CMK (cell line): ENCODE measurements at places on chromosomes 5 and 9.

DNA sequence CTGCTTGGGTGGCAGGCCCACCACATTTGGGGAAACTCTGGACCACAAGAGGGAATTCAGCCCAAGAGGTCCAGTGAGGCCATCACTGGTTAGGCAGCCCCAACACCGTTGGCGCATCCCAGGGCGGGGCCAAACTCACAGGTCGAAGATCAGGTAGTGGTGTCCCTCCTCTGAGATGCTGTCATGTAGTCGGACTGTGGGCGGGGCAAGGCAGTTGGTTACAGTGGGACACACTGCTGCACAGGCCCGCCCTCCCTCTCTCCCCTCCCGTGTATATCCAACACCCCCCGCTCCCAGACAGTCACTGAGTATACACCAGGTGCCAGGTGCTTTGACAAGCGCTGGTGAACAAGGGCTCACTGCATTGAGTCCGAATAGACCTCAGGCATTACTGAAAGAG lies 32.1 kb downstream of the CAMK2A start:
- no peak for DNase-seq

DNA sequence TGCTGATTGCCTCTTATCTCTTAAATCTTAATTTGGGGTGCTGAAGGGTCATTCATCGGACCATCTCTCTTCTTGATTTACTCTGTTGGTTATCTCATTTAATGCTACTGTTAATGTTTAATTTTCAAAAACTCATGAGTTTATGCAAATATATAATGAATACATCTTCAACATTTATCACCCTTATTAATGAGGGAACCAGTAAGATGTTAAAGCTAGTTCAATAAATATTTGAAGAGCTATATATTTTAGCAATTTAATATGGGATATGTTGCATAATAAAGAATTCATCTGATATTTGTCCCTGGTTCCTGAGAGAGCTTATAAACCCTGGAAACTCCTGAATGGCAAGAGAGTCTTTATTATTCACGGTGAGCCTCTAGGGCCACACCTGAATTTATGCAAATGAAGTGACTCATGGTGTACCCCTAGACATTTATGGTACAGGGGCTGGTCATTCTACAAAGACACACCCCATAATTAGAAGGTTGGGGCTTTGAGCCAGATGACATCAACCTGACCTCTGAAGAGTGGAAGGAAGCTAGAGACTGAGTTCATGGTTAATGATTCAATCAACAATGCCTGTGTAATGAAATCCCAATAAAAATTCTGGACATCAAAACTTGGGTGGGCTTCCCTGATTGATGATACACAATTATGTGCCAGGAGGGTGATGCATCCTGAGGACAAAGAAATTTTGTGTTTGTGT lies 339.5 kb upstream of the ZNF608 start:
- DNase-seq = no peak

- DNase-seq = no peak
Measured at GRCh38 chr9:72574156-72574810, 52.9 kb downstream of the TMC1 start.

- no peak for DNase-seq
Measured at GRCh38 chr5:43065387-43065947, 25.3 kb upstream of the ANXA2R start.

- no peak for DNase-seq
Measured at GRCh38 chr9:105262497-105262896, 18.0 kb downstream of the SLC44A1 start.

DNA sequence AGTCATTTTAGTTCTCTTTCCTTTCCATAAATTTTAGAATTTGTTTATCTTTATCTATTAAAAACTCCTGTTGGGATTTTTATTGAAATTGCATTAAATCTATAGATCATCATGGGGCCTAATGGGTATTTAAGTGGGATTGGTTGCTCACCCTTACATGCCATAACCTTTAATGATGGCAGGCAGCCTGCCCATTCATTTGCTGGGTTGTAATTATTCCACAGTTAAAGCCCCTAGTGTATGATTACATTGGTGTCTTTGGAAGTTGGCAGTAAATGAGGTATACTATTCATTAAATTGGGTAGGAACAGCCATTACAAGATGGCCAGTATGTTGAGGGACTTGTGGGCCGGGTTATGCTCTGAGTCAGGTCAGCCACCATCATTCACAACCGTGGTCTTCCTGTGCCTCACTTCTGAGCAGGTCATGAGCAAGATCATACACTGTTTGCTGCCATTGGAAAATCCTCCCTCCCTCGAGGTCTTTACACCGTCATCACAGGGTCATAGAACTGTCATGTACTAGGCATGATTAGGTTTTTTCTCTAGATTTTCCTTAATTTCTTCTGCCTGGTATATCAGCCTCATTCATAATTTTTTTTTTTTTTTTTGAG lies 59.5 kb downstream of the CYSTM1 start:
- DNase-seq = no peak

GRCh38 chr5:14528926-14529325 lies 52.7 kb upstream of the OTULINL start:
- no peak for DNase-seq

GRCh38 chr5:37825334-37825915 lies 14.4 kb downstream of the GDNF start:
- DNase-seq = no peak

GRCh38 chr9:99628849-99629620 lies 192.7 kb upstream of the NR4A3 start:
- no peak for DNase-seq

DNA sequence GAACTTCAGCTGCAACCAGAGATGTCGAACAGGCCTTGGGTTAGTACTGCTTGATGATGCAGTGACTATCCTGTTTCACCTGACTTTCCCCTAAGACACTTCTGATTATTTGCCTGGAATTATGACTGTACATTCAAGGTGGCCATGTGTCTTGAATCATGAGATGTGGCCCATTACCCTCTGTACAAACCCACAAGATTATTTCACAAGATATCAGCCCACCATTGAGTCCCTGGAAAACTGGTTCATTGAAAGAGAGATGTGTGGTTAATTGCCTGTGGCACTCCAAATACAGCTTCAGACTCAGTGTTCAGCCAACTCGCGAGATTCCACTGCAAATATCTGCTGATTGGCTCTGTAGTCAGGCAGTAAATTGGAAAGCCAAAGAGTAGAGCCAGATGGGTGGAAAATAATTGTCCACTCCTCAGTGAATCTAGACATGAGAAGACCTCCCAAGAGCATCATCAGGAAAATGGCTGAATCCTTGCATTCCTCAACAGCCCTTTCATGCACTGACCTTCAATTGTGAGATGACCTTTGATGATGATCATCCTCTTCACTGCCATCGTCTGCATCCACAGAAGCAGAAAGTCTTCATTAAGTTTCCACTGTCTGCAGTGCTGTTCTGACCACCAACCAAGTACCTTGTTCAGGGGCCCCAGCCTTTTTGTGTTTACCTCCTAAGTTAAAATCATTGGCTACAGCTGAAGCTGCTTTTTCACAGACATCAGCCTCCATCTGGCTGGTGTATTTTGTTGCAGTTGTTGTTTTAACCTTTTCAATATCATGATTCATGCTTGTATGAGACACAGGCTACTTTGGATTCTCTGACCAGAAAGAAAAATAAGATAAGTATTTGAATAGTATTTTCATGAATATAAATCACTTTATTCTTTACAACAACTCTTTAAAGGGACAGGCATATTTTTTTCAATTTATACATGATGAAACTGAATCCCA lies 75.2 kb downstream of the ESM1 start:
- no peak for DNase-seq

GRCh38 chr5:165906871-165907270 lies 2384.6 kb upstream of the WWC1 start:
- no peak for DNase-seq

- no peak for DNase-seq
Measured at GRCh38 chr9:26058111-26058895, 380.1 kb upstream of the TUSC1 start.

- DNase-seq = no peak
Measured at GRCh38 chr5:37730896-37731455, 108.9 kb downstream of the GDNF start.

- no peak for DNase-seq
Measured at GRCh38 chr5:135025730-135026644, 8.0 kb downstream of the PITX1 start.

- DNase-seq = no peak
Measured at GRCh38 chr9:124676159-124676551, 95.0 kb downstream of the NR6A1 start.

DNA sequence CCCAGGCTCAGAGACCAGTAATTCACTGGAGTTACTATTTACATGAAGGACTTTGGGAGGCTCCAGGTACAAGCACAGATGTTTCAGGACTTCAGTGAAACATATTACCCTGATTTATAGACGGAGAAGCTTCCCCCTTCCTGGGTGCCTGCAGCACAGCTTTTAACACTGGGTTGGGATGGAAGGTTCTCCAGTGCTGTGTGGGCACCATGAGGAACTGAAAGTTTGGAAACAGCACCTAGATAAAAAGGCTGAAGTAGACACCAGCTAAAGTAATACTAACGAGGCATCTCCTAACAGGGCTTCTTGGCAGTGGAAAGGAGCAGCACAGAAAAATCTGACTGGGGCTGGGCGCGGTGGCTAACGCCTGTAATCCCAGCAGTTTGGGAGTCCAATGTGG lies 70.7 kb downstream of the GCNT1 start:
- DNase-seq = no peak
